ENCODE measurements at places on chromosomes 2 and 18. TPM values are rescaled to one million over a fixed set of nuclear protein-coding genes. Genes with fewer than 3 reads are reported as not detected.

NGEF gene
- total RNA-seq = 33.4 TPM

C1QL2 gene
- total RNA-seq = 4.4 TPM

KLHL41 gene
- total RNA-seq = 1.7 TPM

CDH19 gene
- 0.25 TPM for total RNA-seq

PRKAG3 gene
- total RNA-seq = not detected

ASPRV1 gene
- 1.7 TPM for total RNA-seq

ABCG8 gene
- total RNA-seq = 0.74 TPM

ALK gene
- 0.98 TPM for total RNA-seq

CHN1 gene
- total RNA-seq = 41.1 TPM

ATP8B1 gene
- 4.2 TPM for total RNA-seq

MALT1 gene
- total RNA-seq = 21.6 TPM

SGO2 gene
- 3.7 TPM for total RNA-seq

SPC25 gene
- total RNA-seq = 5.4 TPM

HPCAL1 gene
- total RNA-seq = 21.9 TPM

All from temporal lobe (tissue), 4 donors.